ENCODE measurements at places on chromosomes 2 and 18.

GRCh38 chr2:69514406-69514805 lies 77.2 kb upstream of the NFU1 start:
- no peak for DNase-seq

GRCh38 chr2:234463626-234464290 lies 33.1 kb downstream of the ARL4C start:
- DNase-seq, result peak; percentile 76

DNA sequence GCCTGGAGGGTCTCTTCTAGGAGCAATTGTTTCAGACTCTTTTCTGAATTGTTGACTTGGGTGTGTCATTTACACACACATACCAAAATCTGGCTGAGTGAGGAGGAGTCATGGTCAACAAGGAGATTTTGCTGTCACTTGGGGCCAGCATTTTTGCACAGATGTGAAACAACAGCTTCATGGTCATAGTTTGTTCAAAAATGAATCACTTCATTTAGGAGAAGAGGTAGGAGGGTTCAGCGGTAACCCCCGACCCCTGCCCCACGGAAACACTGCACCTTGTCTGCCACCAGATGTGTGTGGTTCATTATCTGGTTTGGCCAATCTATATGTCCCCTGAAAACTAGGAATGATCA lies 42.2 kb downstream of the LBH start:
- no peak for DNase-seq

- DNase-seq, result no peak
Measured at GRCh38 chr2:169210917-169211316, 141.6 kb downstream of the DHRS9 start.

GRCh38 chr18:11284811-11285210 lies 135.4 kb upstream of the PIEZO2 start:
- no peak for DNase-seq

DNA sequence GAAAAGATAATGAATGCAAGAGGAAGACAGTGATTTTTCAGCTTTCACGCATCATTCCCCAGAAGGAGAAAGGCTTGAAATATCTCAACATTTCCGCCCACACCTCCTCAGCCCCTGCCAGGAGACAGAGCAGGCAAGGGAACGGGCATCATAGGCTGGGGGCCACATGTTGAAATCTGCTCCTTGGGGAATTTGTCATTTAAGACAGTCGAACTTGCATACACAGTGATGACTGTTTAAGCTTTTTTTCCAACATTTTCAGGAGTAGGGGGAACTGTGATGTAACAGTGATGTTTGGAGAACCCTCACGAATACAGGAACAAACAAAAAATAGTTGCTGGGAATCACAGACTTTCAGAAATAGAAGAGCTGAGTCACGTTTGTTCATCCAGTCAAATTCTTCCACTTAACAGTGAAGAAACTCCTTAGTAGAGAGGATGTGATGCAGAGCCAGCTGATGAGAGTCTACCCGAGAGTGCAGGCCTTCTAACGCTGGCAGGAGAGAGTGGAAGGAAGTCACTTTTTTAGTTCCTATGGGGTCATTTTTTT lies 266.8 kb downstream of the ALPK2 start:
- DNase-seq, result no peak

DNA sequence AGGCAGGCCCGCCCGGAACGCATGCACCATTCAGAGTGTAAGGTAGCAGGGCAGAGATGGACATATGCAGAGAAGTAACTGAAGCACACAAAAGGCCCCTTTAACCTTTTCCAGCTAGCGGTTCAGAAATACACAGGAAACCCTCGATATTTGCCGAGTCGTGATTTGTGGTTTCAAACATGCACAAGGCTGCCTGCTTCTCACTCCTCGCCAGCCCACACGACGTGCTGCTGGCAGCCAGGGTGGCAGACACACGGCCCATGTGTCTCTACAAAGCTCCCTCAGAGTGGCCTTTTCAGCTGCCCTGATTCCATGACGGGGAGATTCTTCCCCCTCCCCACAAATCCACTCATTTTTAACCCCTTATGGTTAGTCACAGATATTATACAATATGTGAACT lies 23.6 kb downstream of the ZBTB7C start:
- no peak for DNase-seq

- no peak for DNase-seq
Measured at GRCh38 chr2:102801098-102801718, 39.4 kb downstream of the TMEM182 start.

GRCh38 chr2:238569507-238570195 lies 142.9 kb downstream of the ASB1 start:
- no peak for DNase-seq

DNA sequence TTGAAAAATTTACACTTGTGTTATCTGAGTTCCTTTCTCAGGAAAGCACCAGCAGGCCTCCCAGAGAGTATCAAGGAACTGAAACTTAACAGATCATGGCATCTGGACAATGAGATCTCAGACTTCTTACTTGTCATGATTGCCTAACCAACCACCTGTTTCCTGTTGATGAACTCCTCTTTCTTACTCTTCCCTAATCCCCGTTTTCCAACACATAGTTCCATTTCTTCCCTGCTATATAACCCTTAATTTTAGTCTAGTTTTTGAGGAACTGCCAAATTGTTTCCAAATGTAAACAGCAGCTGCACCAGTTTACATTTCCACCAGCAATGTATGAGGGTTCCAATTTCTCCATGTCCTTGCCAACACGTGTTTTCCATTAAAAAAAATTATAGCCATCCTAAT lies 6.1 kb upstream of the FAM171B start:
- no peak for DNase-seq

DNA sequence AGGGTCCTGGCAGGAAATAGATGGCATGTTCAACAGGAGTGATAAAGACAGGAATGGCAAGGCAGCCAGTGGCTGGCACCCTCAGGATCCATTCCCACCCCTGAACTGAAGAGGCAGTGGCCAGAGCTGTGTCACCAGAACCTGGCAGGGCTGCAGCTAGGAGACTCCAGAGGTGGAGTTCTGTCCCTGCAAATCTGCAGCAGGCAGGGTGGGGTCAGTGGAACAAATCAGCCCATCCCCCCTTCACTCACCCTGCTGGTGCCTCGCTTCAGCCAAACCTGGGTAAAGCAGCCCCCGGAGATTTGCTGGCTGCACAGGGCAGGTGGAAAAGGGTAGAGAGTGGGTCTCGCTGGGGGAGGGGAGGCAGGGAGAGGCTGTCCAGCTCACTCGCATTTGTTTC lies 12.7 kb downstream of the INPP5D start:
- no peak for DNase-seq

- DNase-seq, result no peak
Measured at GRCh38 chr2:195029804-195030654, 627.0 kb upstream of the SLC39A10 start.

DNA sequence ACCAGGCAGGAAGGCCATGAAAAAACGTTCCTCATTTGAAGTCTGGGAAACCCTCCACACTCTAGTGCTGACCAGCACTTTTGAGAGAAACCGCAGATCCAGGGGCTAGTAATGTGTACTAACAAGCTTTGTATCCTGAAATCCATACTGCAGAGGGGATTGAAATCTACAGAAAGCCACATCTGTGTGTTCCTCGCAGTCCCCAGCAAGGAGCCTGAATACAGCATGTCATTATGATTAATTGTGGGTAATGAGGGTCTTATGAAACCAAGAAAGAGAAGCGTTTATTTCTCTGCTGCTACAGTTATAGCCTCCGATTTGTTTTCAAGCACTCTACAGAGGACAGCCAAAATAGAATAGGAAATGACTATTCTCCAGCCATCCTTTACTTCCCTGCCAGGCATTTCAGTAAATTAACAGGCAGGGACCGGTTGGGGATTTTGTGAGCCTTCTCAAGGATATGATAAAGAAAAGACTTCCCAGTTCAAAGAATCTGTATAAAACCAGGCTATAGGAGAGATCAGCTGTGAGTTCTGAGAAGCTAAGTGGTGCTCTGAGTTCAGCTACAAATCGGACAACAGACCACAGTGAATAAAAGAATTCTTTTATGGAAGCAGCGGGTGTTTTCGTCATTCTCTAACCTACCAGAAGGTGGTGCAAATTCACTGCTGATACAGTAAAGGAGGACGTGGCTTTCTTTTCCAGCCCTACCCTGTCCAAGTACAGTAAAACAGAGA lies 133.4 kb downstream of the INSIG2 start:
- peak; percentile 16 for DNase-seq

- DNase-seq, result no peak
Measured at GRCh38 chr2:191724015-191724414, 46.1 kb downstream of the NABP1 start.

- no peak for DNase-seq
Measured at GRCh38 chr2:69221960-69222751, 164.9 kb downstream of the GFPT1 start.

DNA sequence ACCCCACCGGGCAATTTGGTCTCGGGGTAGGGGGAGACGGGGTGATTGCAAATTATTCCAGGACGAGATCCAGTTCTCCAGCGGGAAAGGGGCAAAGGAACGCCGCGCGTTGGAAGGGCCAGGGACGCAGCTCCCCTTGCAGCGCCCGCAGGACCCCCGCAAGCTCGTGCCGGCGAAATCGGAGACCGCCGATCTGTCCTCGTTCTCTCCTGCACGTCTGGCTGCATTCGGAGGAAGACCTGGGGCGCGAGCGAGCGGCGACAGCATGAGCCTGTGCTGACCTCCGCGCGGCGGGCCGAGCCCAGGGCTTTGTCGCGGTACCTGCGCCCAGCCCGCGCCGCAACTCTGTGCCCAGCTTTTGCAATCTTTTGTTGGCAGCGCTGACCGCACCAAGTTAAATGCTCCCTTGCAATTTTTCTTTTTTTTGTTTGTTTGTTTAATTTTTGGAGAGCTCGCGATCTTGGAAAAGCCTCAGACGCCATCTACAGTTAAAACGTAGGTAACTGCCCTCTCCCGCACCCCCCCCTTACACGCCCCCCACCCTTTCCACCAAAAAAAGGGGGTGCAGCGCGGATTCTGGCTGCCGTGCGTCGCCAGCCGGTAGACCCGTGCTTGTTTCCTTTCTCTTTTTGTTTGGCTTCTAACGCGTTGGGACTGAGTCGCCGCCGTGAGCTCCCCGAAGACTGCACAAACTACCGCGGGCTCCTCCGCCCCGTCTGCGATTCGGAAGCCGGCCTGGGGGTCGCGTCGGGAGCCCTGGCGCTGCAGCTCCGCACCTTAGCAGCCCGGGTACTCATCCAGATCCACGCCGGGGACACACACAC lies 667 bp downstream of the TRIB2 start:
- DNase-seq, result peak; percentile 64

- no peak for DNase-seq
Measured at GRCh38 chr2:37742286-37742685, 70.8 kb upstream of the CDC42EP3 start.

GRCh38 chr2:46778511-46778910 lies 137.1 kb downstream of the MCFD2 start:
- DNase-seq, result no peak

DNA sequence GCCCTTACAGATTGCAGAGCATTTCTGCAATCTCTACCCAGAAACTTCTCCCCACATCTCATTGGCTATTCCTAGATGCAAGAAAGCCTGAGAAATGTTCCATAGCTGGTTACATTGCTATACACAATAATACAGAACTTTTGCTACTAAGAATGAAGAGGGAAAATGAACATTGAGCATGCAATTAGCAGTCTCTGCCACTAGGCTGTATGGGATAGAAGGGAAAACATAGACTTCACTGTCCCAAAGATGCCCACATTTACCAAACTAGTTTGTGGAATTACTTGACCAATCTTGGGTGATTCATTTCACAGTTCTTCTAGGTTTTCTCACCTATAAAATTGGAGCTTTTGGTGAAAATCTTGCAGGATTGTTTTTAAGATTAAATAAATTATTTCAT lies 265.7 kb upstream of the NT5C1B start:
- no peak for DNase-seq

GRCh38 chr2:29032189-29032588 lies 42.1 kb downstream of the PCARE start:
- DNase-seq, result no peak

DNA sequence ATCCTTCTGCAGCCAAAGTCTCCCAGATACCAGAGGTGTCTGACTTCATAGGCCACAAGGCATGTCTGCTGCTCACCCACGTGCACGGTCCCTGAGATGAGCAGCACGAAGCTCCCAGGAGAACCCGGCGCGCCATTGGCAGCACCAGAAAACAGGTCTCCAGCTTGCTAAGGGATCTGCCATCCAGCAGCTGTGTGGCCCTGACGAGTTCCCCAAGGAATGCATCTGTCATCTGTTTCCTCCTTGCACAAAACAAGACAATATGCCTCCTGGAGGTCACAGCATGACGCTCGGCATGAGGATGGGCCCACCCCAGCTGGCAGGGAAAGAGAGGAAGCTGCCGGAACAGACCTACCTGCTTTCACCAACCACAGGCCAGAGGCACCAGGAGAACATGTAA lies 29.2 kb downstream of the HS6ST1 start:
- DNase-seq, result no peak

DNA sequence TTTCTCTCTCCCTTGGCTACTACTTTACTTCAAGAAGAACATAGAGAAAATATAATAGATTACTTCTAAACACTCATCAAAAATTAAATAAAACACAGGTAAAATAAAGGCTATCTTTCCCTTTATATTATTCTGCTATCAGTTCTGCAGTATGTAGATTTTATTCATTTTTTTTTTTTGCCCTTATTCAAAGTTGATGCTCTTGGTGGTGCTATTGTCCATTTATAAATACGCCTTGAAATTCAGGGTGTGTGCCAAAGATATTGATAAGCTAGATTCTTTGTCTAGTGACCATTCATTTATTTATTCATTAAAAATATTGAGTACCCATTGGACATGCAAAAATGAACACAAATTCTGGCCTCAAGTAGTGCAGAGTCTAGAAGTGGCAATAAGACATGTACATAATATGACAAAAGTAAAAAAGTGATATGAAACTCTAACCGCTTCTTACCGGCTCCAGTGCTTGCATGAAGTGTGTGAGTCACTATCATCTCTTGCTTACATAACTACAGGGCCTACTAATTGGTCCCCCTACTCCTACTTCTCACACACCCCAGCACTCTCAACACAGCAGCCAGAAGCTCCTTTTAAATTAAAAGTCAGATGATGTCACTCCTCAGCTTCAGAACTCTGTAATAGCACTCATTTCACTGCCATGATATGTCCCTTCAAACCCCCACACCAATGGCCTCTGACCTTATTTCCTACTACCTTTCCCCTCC lies 208.3 kb upstream of the FANCL start:
- no peak for DNase-seq

- DNase-seq, result no peak
Measured at GRCh38 chr18:80247393-80247841, at the start of gene PARD6G. TSS of gene PARD6G (minus strand) at chr18:80247514. CDS start at chr18:80247348, 166 bp downstream.

GRCh38 chr18:45231617-45232016 lies 383.7 kb upstream of the SLC14A2 start:
- DNase-seq, result no peak

GRCh38 chr2:175937216-175937615 lies 64.9 kb downstream of the LNPK start:
- no peak for DNase-seq

DNA sequence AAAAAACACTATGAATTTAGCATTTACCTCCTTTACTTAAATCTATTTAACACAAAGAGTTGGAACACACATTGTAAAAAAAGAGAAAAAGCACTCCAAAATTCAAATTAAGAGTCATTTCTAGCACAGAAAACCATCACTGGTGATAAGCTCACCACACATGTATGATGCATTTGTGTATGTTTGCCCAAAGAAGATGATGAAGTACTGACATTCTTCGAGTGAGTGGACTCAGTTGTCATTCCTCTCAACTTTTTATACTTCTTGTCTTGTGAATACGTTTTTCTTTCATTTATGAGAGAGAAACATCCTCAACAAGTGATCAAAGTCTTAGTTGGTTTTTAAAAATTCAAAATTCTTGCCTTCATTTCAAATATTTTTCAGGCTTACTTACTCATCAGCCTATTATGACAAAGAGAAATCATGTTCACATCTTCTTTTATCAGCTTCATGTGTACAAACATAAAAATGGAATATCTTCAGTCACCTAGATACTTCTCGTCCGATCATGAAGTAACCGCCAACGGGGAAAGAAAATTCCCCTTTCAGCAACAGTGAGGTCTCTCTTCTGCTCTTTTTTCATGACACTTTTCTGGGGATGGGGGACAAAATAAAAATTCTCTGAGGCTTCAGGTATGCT lies 1.5 kb downstream of the DSEL start:
- DNase-seq, result no peak
